BJ (cell line): ENCODE measurements at places on chromosomes 3 and 15.

DNA sequence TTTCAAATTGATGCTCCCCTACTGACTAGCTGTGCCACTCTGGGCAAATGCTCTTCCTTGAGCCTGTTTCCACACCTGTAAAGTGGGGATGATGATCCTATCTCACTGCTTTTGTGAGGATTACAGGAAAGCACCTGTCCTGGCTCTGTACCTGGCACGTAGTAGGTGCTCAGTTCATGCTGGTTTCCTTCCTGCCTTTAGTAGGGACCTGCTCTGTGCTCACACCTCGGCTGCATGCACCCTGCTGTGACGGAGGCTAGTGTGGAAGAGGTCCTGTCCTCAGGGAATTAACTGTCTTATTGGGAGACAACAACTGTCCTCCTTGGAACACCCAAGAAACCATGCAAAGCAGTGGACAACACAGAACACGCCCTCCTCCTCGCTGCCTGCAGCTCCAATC, 61.8 kb downstream of the RPL39L start:
- DNase-seq = no peak

DNA sequence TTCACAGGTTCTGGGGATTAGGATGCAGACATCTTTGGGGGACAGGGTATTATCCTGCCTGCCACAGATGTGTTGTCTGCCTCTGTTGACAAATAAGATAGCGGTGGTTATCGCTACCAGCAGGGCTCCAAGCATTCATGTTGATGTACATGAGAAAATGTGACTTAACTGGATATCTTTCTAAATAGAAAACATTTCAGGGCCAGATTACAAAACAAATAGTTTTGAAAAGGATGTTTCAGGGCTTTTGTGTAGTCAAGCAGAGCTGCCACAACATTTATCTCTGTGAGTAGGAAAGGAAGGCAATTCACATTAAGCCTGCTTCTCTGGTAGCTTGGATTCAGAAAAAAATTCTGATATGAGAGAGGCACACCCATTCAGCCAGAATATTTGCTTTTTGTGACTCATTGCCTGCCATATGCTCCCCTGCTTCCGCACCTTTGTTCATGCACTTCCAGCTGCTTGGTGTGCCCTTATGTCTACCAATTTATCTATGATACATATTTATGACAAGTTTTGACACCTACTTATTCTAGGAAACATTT, 22.8 kb downstream of the PLS1 start:
- DNase-seq = no peak

DNA sequence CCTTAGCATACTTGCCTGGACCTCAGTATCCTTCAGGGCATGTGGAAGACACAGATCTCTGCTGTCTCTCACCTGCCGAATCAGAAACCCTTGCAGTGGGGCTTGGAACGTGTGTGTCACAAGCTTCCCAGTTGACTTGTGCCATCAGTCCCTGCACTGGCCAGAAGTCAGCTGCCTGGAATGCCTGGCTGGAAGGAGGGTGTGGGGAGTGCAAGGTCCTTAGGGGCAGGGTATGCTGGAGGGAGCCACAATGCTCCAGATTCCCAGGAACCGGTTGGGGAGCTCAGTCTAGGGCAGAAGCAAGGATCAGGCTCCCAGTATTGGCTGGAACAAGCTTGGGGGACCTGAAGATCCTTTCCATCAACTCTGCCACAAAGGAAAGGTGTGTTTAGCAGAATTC, 27.1 kb downstream of the SPSB4 start:
- no peak for DNase-seq

DNA sequence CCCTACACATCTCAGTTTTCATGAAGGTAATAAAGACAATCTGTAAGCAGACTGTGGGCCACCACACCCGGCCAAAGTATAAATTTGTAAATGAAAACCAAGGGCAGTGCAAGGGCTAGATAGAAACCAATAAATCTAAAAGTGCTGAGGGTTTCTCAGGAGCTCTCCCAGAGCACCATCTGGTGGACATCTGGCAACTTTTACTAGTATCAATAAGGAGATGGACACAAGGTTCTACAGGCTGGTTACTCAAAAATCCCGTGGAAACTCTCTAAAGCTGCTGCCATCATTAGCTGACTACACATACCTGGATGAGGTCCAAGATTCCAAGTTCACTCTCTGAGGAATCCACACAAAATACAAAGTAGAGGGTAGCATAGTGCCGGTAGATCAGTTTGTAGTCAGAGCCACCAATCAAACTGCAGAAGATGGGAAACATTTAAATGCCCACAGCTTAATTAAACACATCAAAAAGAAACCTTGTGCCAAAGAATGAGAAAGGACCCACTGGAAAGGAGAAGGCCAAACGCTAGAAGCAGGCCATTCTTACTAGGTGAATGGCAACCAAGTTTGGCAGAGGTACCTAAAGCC, 5.5 kb downstream of the AP3S2 start:
- DNase-seq = peak; percentile 67

- DNase-seq = no peak
Observed at GRCh38 chr3:53764026-53764775, 82.0 kb downstream of the CHDH start.

DNA sequence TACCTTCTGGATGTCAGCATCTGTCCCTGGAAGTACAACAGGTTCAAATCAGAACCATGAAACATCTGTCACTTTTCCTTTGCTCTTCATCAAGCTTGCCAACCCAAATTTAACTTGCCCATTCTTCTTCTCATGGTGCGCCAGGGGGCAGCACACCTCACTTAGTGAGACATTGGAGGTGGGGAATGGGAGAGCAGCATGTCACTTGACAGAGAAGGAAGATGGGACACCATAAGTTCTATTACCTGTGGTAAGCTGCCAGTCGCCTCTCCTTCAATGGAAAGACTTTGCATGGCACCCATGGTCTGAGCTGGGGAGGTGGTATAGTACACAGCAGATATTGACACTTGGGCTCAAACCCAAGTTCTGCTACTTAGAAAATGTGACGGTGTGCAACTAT, 2.9 kb downstream of the SCN5A start:
- no peak for DNase-seq

- no peak for DNase-seq
Observed at GRCh38 chr3:15299036-15299435, 33.4 kb downstream of the SH3BP5 start.

DNA sequence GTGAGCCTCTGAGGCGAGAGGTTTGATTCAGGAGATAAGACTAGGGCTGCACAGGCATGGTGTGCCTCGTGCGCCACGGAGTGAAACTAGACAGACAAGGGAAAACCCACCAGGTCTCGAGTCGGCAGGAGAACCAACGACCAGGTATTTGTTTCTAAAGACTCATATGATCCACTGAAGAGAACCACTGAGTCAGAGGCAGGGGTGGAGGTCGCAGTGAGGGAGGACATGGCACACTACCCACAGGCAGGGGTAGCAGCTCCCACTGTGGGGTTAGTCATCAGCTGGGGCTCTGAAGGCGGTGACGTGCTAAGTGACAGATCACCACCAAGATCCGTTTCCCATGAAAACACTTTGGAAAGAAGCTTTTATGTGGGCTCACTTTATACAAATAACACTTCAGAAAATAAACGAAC, 45.7 kb downstream of the CHSY1 start:
- DNase-seq = no peak

GRCh38 chr15:83243634-83244033, 36.0 kb upstream of the HDGFL3 start:
- DNase-seq = no peak

DNA sequence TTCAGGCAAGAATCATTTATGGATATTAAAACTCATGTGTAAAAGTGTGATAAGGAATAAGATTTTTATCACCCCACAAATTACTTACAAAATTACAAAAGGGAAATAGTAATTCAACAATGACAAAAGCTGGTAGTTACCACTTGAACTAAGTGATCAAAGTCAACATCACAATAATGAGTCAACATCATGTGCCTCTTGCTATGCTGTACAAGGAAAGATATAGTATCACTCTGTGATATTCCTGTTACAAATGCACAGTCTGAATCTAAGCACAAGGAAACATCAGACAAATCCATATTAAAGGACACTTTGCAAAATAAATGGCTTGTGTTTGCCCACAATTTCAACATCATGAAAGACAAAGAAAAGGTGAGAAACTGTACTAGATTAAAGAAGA, 90.5 kb upstream of the PLCL2 start:
- DNase-seq = no peak

DNA sequence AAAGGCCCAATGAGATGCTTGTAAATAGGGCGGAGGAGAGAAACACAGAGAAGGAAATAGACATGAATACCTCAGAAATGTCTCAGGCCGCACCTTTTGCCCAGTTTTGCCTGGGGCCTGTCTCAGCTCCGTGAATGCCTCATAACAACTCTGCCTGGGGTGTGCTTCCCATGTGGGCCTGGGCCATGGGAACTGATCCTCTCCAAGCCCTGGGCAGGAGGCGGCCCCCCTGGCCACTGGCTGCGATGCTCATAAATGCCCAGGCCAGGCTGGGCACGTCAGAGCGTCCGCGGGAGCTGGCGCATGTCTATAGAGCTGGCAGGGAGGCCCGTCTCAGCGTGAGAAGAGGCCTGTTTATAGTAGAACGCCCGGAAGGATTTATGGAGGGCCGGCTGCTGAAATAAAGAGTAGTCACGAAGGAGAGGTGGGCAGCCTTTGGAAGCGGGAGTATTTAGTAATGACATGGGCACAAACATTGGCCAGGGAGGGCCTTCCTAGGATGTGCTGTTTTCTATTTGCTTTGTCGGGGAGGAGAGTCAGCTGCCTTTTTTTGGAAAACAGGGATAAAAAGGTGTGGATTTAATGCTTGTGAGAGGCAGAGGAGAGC, 85.9 kb upstream of the IGF1R start:
- DNase-seq = no peak

- no peak for DNase-seq
Observed at GRCh38 chr3:37949866-37950265, 40.7 kb upstream of the VILL start.

DNA sequence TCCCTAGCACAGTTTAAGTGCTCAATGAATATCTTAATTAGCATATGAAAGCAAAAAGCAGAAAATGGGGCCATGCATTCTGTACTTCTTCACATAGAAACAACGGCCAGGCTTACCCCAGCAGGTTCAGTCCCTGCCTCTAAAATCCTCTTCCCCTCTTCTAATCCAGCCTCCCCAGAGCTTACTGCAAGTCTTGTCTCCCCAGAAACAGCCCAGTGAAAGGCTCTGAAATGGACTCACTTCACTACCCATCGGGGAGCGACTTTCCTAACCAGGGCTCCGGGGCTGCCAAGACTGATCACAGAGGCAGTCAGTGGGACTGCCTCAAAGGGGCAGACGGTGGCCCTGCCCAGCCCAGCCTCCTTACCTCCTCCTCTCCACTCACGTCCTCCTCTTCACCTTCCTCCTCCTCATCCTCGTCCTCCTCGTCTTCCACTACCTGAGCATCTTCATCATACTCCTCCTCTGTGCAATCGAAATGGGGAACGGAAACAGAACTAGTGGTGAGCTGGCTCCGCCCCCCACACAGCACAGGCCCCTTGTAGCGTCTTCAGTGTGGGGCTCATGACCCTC, 38.0 kb downstream of the ANP32A start:
- DNase-seq = no peak

DNA sequence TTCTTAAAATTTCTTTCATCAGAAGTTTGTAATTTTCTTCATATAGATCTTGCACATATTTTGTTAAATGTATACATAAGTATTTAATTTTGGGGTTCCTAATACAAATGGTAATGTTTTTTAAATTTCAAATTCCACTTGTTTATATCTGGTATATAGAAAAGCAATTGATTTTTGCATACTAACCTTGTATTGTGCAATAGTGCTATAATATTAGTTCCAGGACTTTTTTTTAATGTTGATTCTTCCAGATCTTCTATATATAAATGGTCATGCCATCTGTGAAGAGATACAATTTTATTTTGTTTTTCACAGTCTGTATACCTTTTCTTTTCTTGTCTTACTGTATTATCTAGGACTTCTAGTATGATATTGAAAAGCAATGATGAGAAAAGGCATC, 665.0 kb downstream of the OTOL1 start:
- no peak for DNase-seq

- DNase-seq = no peak
Observed at GRCh38 chr15:84996055-84996454, 14.4 kb downstream of the PDE8A start.

DNA sequence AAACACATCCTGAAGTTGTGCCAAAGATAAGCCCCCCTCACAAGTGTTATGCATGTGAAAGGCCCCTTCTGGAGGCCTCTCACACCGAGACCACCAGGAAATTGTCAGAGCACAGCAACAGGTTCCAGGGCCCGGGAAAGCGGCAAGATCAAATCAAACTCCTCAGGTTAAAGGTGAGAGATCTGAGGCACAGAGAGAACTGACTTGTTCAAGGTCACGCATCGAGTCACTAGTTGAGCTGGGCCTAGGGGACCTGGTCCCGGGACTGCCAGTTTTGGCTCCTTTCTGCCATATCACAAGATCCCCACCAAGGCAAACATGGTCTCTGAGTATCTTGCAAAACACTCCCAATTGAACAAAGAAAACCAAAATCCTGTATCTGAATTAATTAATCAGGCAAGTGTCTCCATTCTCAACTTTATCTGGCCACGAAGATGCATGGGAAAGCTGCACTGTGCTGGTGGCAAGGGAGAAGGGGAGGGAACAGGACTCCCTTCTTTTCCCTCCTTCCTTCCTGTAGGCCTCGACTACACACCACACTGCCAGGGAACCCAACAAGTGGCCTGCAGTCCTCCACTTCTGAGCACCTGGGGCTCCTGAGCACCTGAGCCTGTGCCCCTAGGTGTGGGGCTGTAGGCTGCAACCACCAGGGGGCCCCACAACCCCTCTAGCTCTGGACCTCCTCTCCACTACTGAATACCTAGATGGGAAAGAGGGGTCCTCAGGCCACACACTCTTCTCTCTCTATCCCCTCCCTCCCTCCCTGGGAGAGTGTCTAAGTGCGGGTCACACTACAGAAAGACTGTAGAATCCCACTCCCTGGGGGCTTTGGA, 37.3 kb downstream of the ANP32A start:
- no peak for DNase-seq

GRCh38 chr3:81451611-81452010, 309.8 kb downstream of the GBE1 start:
- no peak for DNase-seq

DNA sequence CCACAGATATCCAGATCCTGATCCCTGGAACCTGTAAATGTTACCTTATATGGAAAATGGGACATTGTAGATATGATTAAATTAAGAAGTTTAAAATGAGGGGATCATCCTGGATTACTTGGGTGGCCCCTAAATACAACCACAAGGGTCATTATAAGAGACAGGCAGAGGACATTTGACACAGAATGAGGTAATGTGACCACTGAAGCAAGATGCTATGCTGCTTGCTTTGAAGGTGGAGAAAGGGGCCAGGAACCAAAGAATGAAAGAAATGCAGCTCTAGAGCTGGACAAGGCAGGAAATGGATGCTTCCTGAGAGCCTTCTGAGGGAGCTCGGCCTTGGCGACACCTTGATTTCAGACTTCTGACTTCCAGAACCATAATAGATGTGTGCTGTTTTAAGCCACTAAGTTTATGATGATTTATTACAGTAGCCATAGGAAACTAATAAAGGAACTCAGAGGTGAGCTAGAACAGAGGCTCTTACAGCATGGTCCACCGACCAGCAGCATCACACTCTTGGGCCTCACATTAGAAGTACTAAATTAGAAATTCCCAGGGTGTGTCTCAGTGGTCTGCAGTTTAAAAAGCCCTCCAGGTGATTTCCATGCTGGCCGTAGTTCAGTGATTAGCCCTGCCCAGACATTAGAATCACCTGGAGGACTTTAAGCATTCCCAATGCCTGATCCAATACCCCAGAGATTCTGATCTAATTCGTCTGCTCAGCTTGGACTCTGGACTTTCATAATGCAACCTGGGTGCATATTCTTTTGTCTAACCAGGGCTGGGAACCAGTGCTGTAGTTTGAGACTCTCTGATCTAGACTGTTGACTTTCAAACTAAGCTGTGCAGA, 7.5 kb downstream of the COLQ start:
- DNase-seq = no peak
